ENCODE measurements at places on chromosomes 11 and 22. TPM values are rescaled to one million over a fixed set of nuclear protein-coding genes. Genes with fewer than 3 reads are reported as not detected.

Gene TOB2
- 15.0 TPM for polyA plus RNA-seq

DNA sequence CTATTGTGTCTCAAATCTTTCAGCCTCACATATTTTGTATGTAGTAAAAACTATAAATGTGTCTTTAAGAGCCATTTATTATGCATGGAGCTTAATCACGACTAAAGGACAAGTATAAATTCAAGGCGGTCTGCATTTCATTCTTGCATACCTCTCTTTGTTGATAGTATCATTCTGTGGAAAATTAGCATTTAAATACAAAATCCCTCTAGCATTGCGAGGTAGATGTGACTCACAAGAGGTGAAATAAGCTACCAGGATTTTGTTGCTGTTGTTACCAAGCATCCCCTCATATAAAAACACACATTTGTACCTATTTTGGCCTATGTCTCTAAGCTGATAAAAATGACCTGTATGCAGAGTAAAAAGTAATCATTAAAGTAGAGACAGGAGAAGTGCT lies 537.4 kb upstream of the LUZP2 start:
- no peaks in the 10 kb centered on the region for H3K27me3 ChIP-seq
- no peak for DNase-seq
- no peak overlapping the region for H3K27ac ChIP-seq
- no peaks in the 10 kb centered on the region for H3K36me3 ChIP-seq

DNA sequence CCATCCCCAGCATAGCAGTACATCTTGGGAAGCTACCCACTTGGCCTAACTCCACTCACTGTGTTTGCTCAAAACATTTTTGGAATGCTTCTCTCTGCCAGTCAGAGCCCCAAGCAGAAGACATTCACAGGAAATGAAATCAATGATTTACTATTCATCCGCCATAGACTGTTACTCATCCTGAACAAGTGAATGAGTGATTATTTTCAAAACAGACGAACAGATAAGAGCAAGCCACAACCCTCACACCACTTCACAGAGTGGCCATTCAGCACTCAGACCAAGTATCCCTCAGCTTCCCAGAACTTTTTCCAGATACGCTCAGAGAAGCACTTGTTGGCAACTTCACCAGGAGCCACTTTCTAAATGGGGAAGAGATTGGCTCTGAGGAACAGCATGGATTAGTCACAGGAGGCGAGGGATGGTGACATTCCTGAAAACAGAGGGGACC lies 13.0 kb upstream of the UBASH3B start:
- peak overlapping the region; percentile 26 for H3K27ac ChIP-seq
- H3K4me1 ChIP-seq: peaks cover 6% of the 10 kb centered on the region
- no peaks in the 10 kb centered on the region for H3K36me3 ChIP-seq
- no peak overlapping the region for H3K4me3 ChIP-seq

DNA sequence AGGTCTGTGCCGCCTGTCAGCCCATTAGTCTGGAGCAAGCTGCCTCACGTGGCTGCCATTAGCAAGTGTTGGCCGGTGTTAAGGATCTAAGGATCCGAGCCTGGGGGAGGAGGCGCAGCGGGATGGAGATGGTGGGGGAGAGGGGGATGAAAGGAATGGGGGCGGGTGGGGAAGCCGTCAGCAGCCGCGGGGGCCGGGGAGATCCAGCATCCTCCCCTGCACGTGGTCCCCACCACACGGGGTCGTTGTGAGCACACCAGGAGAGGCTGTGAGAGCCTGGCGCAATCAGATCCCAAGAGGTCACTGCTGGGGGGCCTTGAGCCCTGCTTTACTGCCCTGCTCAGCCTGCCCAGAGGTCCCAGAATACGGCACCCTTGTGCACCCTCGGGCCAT lies 7.3 kb downstream of the CABP7 start:
- no peak overlapping the region for H3K4me3 ChIP-seq
- peaks cover 3% of the 10 kb centered on the region for H3K27me3 ChIP-seq
- DNase-seq: no peak
- no peaks in the 10 kb centered on the region for H3K36me3 ChIP-seq
- H3K27ac ChIP-seq: no peak overlapping the region
- H3K4me1 ChIP-seq: no peaks in the 10 kb centered on the region

DNA sequence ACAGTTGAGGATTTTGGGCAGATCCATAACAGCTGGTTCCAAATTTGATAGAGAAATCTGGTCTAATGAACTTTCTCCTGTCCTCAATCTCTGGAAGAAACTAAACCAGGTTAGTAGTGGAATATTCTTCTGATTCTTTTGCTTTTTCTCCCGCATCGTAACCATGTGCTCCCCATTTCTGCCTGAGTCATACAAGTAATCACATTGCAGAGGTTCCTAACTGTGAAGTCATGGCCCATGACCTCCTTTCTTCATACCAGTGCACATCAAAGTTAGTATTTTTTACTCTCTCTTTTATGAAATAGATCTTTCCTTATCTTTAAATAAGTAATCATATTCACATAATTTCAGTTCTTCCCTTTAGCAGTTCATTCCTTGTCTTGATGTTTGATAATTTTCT lies 249.0 kb downstream of the DYNC2H1 start:
- H3K27me3 ChIP-seq: no peaks in the 10 kb centered on the region
- H3K4me3 ChIP-seq: no peak overlapping the region
- no peak for DNase-seq
- no peaks in the 10 kb centered on the region for H3K4me1 ChIP-seq
- no peak overlapping the region for H3K27ac ChIP-seq

Gene TRABD
- polyA plus RNA-seq: 24.6 TPM

Gene FAT3
- polyA plus RNA-seq: not detected

DNA sequence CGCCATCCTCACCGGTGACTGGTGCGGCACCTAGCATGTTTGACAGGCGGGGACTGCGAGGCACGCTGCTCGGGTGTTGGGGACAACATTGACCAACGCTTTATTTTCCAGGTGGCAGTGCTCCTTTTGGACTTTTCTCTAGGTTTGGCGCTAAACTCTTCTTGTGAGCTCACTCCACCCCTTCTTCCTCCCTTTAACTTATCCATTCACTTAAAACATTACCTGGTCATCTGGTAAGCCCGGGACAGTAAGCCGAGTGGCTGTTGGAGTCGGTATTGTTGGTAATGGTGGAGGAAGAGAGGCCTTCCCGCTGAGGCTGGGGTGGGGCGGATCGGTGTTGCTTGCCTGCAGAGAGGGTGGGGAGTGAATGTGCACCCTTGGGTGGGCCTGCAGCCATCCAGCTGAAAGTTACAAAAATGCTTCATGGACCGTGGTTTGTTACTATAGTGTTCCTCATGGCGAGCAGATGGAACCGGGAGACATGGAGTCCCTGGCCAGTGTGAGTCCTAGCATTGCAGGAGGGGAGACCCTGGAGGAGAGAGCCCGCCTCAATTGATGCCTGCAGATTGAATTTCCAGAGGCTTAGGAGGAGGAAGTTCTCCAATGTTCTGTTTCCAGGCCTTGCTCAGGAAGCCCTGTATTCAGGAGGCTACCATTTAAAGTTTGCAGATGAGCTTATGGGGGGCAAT lies 1.1 kb downstream of the NEAT1 start:
- peak overlapping the region; percentile 97 for H3K27ac ChIP-seq
- peak overlapping the region; percentile 88 for H3K4me3 ChIP-seq
- peak; percentile 72 for DNase-seq
- no peaks in the 10 kb centered on the region for H3K27me3 ChIP-seq

Gene MMP13
- 0.92 TPM for polyA plus RNA-seq

Gene CFAP68
- polyA plus RNA-seq: 35.4 TPM

DNA sequence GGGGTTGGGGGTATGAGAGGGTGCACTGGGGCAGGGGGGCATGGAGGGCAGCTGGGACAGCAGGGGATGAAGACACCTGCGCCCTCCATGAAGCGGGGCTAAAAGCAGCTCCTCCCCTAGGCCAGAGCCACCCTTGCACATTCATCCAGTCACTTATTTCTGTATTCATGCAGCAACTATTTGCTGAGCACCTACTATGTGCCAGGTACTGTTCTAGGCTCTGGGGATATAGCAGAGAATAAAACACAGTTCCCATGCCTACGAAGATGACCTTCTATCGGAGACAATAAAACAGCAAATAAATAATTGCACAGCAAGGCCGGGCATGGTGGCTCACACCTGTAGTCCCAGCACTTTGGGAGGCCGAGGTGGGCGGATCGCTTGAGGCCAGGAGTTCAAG lies 5.3 kb downstream of the ALDH3B1 start:
- DNase-seq: no peak
- no peaks in the 10 kb centered on the region for H3K36me3 ChIP-seq
- peaks cover 53% of the 10 kb centered on the region for H3K4me1 ChIP-seq
- H3K27ac ChIP-seq: no peak overlapping the region
- no peak overlapping the region for H3K4me3 ChIP-seq

- H3K4me1 ChIP-seq: no peaks in the 10 kb centered on the region
- H3K27me3 ChIP-seq: no peaks in the 10 kb centered on the region
- H3K4me3 ChIP-seq: no peak overlapping the region
- no peaks in the 10 kb centered on the region for H3K36me3 ChIP-seq
- H3K27ac ChIP-seq: no peak overlapping the region
Observed at GRCh38 chr11:38446336-38446735, 1848.3 kb upstream of the RAG2 start.

DNA sequence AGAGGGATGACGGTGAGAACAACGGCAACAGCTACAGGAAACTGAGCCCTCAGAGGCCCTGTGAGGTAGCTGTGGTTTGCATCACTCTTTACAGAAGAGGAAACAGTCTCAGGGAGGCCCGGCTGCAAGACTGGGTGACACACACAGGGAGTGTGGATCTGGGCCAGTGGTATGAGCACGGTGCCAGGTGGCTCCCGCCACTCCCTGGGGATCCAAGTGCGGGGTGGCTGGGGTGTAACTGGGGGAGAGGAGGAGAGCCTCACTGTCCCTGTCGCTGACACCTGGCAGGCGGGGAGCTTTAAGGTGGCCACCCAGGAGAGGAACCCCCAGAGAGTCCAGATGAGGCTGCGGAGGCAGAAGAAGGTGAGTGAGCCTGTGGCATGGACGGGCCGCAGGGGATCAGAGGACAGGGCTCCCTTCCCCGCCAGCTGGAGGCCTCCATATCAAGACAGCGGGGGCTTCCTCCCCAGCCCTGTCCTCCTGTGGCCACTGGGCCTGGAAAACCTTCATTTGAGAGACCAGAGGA lies 5.6 kb downstream of the RGL4 start:
- H3K27ac ChIP-seq: no peak overlapping the region
- no peaks in the 10 kb centered on the region for H3K4me1 ChIP-seq
- H3K36me3 ChIP-seq: peaks cover 13% of the 10 kb centered on the region
- DNase-seq: no peak
- no peak overlapping the region for H3K4me3 ChIP-seq
- H3K27me3 ChIP-seq: no peaks in the 10 kb centered on the region

- H3K36me3 ChIP-seq: peaks cover 5% of the 10 kb centered on the region
- no peak for DNase-seq
- peaks cover 9% of the 10 kb centered on the region for H3K4me1 ChIP-seq
- peaks cover 23% of the 10 kb centered on the region for H3K27me3 ChIP-seq
Observed at GRCh38 chr11:66008468-66009101, 3.2 kb upstream of the CST6 start.

Gene DDX6
- polyA plus RNA-seq: 37.8 TPM

DNA sequence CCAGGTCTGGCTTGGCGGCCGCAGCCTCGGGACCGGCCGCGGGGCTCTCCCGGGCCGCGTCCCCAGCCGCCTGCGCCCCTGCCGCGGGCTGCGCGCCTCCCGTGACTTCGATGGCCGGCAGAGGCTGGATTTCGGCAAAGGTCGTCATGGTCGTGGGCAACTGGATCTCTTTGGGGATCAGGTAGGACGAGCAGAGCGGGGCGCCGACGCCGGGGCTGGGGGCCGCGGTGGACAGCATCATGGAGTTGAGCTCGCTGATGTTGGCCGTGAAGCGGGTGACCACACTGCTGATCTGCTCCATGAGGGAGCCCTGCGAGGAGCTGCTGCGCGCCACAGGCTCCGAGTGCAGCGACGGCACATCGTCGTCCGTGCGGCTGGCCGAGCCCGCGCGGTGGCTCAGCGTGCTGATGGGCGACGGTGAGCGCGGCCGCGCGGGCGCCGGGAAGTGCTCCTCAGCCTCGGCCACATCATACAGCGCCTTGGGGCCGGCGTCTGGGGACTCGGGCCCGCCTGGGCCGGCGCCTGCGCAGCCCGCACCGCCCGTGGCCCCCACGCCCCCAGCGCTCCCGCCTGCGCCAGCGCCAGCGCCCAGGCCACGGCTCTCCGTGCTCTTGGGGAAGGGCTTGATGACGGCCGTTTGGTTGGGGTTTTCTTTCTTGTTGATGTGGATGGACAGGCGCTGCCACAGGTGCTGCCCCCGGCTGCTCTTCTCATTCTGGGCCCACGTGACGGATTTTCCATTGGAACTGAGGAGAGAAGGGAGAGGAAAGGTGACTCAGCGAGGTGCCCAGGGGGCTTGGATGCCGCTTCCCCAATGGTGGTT lies 171.4 kb upstream of the CTSC start:
- H3K27ac ChIP-seq: no peak overlapping the region
- H3K27me3 ChIP-seq: peaks cover 4% of the 10 kb centered on the region
- peaks cover 7% of the 10 kb centered on the region for H3K4me1 ChIP-seq
- H3K4me3 ChIP-seq: peak overlapping the region; percentile 46

GRCh38 chr11:13966013-13966412 lies 3.5 kb downstream of the SPON1 start:
- peaks cover 6% of the 10 kb centered on the region for H3K27me3 ChIP-seq
- peaks cover 25% of the 10 kb centered on the region for H3K4me1 ChIP-seq
- H3K4me3 ChIP-seq: no peak overlapping the region
- H3K36me3 ChIP-seq: no peaks in the 10 kb centered on the region
- DNase-seq: no peak
- no peak overlapping the region for H3K27ac ChIP-seq

Gene USP2
- polyA plus RNA-seq: 13.2 TPM

Gene TMEM225
- polyA plus RNA-seq: not detected

- H3K36me3 ChIP-seq: no peaks in the 10 kb centered on the region
- no peak overlapping the region for H3K27ac ChIP-seq
- peaks cover 31% of the 10 kb centered on the region for H3K4me1 ChIP-seq
- DNase-seq: peak; percentile 61
Observed at GRCh38 chr22:39142088-39142680, 10.3 kb downstream of the CBX7 start.

Gene CCDC87
- not detected for polyA plus RNA-seq

Gene RASGRP2
- 2.1 TPM for polyA plus RNA-seq

- H3K27ac ChIP-seq: peak overlapping the region; percentile 67
- DNase-seq: no peak
- H3K4me3 ChIP-seq: no peak overlapping the region
- H3K27me3 ChIP-seq: no peaks in the 10 kb centered on the region
- H3K4me1 ChIP-seq: peaks cover 35% of the 10 kb centered on the region
- no peaks in the 10 kb centered on the region for H3K36me3 ChIP-seq
Observed at GRCh38 chr11:112795142-112795815, 165.9 kb upstream of the NCAM1 start.

DNA sequence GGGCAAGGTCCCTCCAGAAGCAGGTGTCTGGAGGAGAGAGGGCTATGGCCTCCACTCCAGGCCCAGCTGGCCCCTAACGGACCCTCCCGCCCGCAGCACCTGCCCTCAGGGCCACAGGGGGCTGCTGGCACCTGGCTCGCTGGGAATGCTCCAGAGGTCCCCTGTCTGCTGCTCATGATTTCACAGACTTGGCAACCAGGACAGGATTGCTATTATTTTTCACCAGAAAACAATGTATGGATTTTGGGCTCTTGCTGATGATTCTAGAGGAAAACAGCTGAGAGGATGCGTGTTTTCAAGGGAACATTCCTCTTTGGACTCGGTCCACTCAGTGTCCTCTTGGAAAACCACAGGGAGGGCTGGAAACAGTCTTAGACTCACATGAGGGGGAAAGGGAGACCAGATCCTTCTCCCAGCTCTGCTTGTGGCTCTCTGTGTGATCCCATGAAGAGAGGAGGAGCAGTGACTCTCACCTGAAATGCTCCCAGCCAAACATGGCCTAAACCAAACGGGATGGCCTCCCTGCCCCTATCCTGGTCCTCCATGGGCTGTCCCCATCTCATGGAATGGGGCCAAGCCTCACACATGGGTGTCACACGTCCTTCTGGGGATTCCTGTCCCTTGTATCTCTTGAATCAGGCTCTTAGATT lies 15.8 kb downstream of the MYEOV start:
- H3K4me1 ChIP-seq: no peaks in the 10 kb centered on the region
- no peak overlapping the region for H3K27ac ChIP-seq
- no peaks in the 10 kb centered on the region for H3K27me3 ChIP-seq
- H3K4me3 ChIP-seq: no peak overlapping the region
- DNase-seq: peak; percentile 40

Gene SPDYC
- polyA plus RNA-seq: not detected

All from sigmoid colon (tissue), 7 donors.